ENCODE measurements at places on chromosomes 5 and 9. TPM values are rescaled to one million over a fixed set of nuclear protein-coding genes. Genes with fewer than 3 reads are reported as not detected.

MEF2C gene
- total RNA-seq: 32.1 TPM

FBP2 gene
- total RNA-seq: not detected

ZFP37 gene
- total RNA-seq: 6.0 TPM

ZNF883 gene
- total RNA-seq: 1.8 TPM

BNC2 gene
- total RNA-seq: 8.8 TPM

FOXD4 gene
- not detected for total RNA-seq

GABRB2 gene
- total RNA-seq: not detected

NUDT12 gene
- 12.0 TPM for total RNA-seq

KCNV2 gene
- not detected for total RNA-seq

RGS7BP gene
- total RNA-seq: not detected

IL13 gene
- total RNA-seq: not detected

CDH9 gene
- total RNA-seq: not detected
